ENCODE measurements at places on chromosomes 1 and 21.

GRCh38 chr1:83123019-83123418 is 875.9 kb downstream of the TTLL7 start:
- no peak for DNase-seq

DNA sequence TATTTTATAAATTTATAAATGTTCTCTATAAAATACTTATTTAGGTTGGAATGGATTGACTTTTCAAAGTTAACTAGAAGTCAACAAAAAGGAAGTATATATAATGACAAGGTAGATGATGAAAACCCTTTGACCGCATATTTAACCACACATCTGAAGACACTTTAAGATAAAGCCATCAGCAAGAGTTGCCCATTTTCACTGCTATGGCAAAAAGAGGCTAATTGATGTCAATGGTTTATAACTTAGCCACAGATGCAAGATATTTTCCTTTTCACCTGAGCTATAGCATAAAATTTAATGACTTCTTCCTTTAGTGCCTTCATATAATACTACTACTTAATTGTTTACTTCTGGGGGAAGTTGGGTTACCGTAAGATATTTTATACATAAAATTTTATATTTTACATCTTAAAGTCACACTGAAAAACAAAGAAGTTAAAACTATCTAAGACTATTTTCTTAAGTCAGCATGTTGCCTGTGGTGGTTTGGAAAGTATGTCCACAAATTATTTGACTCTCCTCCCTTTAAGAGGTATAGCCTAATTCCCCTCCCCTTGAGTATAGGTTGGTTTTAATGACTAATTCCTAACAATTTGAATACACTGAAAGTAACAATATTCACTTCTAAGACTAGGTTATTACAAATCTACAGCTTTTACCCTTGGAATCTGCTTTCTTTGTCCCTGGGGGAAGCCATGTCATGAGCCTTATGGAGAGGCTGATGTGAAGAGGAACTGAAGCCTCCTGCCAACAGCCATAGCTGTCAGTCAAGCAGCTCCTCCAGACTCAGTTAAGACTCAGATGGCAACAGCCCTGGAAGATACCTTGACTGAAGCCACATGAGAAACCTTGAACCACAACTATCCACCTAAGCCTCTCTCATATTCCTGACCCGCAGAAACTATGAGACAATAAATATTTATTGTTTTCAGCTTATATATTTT is 40.3 kb upstream of the LRRC8B start:
- no peak for DNase-seq

DNA sequence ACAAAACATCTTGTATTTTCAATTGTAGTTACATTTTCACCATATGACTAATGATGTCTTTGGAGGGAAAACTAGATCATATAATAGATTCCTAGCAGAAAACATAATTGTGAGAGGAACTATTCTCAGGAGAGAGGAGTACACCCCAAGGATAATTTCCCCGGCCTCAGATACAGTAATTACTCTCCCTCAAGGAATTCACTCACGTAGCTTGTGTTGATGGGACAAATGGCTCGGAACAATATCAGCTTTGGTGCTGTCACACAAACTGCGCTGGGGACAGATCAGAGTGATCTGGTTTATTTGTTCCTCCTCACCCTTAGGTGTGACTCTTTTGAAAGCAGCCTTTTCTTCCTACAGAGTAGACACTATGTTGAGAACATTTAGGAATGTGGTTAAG is 11.2 kb downstream of the ABCG1 start:
- DNase-seq, result no peak

DNA sequence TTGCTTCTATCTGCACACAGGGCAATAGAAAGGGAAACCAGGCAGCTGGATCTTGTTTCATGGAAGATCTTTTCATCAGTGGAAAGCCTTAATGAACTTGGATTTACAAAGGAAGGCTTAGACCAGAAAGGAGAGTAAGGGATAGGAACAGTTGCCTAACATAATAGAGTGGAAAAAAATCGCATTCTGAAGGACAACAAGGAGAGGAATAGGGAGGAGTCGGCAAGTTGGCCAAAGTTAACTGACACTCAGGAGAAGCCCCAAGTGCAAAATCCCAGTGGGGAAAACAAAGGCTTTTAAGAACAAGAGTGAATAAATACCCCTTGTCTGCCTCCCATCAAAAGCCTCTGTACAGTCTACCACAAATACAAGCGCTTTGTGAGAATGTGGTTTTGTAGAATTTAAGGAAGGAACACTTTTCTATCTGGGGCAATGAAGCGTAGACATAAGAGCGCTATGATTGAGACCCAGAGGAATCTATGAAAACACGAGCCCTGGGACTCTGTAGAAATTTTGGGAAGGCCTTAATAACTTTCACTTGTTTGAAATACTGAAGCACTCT is 74.1 kb downstream of the ZNF648 start:
- DNase-seq, result no peak

DNA sequence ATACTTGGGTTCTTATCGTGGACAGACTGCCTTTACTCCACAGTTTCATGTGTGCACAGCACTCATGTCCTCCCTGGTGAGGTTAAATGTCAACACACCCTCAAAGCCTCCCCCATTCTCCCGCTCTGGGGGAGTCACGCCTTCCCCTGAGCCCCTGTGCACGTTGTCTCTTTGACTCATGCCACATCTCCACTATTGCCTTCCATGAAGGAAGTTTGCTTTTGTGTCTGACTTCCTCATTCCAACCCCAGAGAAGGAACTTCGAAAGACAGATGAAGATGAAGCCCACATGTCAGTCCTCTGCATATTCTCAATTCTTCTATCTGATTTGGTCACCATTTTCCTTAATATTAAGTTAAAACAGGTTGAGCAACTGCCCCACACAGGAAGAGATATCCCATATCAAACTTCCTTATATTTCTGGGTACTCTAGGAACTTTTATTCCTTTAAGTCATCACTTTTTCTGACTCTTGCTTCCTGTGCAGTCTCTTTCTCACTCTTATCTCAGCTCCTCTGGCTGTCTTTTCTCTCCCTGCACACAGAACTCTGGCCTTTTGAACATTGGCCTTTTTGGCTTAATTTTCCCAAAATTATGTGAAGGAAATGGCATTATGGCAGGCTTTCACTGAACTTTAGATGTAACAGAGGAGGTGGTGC is 41.5 kb downstream of the C4BPA start:
- DNase-seq, result no peak

DNA sequence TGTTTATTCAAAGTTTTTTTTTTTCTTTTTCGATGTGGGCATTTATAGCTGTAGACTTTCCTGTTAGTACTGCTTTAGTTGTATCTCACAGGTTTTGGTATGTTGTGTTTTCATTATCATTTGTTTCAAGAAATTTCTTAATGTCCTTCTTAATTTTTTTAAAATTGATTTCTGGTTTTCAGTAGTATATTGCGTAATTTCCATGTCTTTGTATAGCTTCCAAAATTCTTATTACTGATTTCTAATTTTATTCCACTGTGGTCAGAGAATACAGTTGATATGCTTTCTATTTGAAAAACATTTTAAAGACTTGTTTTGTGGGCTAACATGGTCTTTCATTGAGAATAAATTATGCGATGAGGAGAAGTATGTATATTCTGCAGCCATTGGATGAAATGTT is 463.2 kb upstream of the B3GALT2 start:
- DNase-seq, result no peak

- no peak for DNase-seq
Measured at GRCh38 chr1:42620307-42620706, 37.9 kb upstream of the PPIH start.

GRCh38 chr21:35915030-35915429 is 145.3 kb downstream of the SETD4 start:
- no peak for DNase-seq

GRCh38 chr1:96387785-96388184 is 333.8 kb upstream of the PTBP2 start:
- no peak for DNase-seq

- peak; percentile 32 for DNase-seq
Measured at GRCh38 chr1:44237721-44238457, 24.6 kb downstream of the DMAP1 start.

DNA sequence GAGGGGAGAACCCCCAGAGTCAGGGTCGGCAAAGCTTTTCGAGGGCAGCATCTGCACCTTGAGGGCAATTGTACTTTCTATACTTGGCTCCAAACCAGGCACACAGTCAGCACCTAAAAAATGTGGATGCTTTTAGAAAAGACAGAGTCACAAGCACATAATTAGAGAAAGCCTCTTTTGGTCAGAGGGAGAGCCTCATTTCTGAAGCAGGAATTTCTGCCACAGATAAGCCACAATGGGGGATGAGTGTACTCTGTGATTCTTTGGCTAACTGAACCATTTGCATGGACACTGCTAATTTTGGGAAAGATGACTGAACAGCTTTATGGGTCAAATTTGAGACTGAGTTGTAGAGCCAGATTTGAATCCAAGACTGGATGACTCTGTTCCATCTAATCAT is 635.7 kb downstream of the KIF26B start:
- no peak for DNase-seq

DNA sequence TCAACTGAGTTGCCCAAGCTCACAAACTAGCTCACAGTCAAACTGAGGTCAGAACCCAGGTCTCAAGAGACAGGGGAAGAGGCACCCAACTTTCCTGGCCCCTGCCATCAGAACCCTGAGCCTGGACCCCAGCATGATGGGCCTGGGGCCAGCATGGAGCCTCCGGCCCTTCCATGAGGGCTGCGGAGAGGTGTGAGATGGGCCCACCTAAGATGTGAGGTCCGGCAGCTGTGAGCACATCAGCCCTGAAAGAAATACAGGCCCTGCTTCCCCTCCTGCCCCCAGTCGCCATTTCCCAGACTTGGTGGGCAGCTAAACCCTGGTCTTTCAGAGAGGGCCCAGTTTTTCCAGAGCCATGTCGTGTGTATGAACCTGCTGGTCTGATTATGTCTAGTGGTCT is 30.6 kb downstream of the QSOX1 start:
- no peak for DNase-seq

- no peak for DNase-seq
Measured at GRCh38 chr21:16473988-16474387, 744.2 kb downstream of the USP25 start.

DNA sequence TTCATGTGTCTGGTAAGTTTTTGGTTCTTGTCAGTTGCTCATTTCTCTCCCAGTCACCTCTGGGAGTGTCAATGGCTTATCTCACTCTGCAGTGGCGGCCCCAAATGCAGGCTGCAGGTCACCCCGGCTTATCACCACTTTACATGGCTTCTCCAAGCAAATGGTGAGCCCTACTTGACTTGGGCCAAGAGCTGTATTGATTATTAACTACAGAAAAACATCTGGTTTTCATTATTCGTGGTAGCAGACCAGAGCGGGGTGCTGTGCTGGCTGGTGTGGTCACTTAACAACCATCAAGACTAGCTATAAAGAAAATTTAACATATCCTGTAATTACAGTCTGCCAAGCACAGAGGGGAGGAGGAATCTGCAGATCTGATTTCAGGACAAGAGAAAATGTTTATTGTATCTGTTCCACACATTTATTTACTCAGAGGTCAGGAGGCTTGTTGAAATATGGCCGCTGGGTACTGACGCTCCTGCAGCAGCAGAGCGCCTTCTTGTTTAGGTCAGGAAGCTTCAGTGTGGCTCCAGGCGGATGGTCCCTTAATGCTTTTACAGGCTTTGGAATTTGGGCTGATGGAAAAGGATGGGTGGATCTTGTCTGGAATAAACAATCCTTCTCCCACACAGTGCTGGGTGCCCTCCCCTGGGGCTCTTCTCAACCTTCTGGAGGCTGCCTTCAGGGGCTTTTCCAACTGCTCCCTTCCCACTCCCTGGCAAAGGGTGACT is 87.8 kb downstream of the HLX start:
- DNase-seq, result no peak

- DNase-seq, result no peak
Measured at GRCh38 chr21:34969423-34970166, 79.5 kb downstream of the RUNX1 start.

DNA sequence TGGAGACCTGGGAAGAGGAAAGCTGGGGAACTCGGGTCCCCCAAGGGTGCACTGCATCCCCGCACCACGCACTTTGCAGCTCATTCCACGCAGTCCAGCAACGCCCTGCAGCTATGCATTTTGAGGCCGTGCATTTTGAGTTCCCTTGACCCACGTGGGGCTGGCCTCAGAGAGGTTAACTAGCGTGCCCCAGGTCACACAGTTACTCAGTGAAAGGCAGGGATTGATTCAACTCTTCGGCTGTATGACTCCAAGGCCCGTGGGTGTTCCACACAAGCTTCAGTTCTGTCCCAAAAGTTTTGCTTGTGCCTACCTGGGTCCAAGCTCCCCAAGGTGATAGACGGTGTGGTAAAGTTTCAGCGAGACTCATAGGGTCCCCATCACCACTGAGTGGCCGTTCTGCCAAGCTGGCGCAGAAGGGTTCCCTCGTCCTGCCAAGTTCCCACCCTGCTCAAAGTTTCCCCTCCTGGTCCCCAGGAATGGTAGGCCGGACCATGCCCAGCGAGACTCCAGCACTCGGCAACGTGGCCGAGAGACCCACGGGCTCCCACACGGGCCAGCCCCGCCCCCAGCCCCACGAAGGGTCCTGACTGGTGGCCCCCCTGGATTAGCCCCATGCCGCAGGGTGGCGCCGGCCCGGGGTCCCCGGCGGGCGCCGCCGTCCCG is 611 bp downstream of the HSPG2 start:
- no peak for DNase-seq

DNA sequence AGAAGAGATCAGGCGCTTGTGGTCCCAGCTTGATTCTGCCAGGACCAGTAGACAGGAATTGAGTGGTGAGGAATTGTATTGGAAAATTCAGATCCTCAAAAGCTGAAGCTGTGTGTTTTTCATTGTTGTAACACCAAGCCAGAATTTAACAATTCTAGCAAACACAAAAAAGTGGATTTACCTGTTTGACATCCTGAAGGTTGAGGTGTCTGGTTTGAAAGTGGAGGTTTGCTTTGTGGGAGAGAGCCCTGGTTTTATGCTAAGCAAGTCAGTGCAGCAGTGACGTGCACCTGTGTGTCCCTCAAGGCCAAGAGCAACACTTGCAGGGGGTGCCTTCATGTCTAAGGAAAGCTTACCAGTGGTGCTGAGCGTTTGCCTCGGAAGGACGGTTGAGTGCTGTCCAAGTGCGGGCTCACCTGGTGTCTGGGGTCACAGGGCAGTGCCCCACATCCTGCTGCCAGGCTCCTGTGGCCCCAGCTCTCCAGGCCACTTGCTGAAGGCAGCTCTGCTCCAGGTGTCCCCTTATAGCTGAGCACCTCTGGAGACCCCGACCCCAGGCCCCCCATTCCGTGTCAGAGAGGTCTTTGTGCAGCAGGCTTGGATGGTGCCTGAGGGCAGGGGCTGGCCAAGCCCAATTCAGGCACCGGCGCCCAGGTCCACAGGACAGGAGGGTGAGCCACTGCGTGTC is 27.7 kb downstream of the PCNT start:
- no peak for DNase-seq

- no peak for DNase-seq
Measured at GRCh38 chr1:104402178-104402577, 652.5 kb downstream of the AMY1C start.

GRCh38 chr1:99560207-99561040 is 85.5 kb upstream of the PALMD start:
- no peak for DNase-seq

DNA sequence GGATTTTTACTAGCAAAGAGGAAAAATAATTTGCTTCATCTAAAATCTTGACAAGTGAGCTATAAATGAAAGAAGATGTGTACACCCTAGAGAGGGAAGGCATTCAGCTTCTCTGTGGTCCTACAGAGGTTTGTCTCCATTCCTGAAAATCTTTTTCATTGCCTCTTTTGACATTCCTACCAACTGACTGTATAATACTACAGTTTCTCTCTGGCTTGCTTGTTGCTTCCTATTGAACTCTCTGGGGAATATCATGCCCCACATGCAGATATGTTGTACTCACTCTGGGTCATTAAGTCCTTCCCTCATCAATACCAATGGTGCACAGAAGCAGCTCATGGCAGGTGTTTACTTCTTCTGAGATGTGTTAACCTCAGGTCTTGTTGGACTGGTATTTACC is 371.2 kb upstream of the PLXNA2 start:
- DNase-seq, result no peak
